Glutamatergic neuron (in vitro differentiated cells): ENCODE measurements at places on chromosomes 6 and 20. TPM values are rescaled to one million over a fixed set of nuclear protein-coding genes. Genes with fewer than 3 reads are reported as not detected.

GRCh38 chr6:4936681-4937041 lies 67.2 kb downstream of the RPP40 start:
- no peak for DNase-seq

DNA sequence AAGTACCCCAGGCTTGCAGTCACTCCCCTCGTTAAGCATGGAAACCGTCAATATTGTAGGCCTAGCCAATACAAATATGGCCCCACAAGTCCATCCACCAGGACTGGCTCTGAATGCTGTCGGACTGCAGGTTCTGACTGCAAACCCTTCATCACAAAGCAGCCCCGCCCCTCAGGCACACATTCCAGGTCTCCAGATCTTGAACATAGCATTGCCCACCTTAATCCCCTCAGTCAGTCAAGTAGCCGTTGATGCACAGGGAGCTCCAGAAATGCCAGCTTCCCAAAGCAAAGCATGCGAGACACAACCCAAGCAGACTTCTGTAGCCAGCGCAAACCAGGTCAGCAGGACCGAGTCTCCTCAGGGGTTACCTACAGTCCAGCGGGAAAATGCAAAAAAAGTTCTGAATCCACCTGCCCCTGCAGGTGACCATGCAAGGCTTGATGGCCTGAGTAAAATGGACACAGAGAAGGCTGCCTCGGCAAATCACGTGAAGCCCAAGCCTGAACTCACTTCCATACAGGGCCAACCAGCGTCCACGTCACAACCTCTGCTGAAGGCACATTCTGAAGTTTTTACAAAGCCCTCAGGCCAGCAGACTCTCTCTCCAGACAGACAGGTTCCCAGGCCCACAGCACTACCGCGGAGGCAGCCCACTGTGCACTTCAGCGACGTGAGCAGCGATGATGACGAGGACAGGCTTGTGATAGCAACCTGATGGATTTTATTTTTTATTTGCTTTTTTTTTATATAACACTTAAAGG lies 126.2 kb upstream of the EDN1 start:
- DNase-seq = no peak

DNA sequence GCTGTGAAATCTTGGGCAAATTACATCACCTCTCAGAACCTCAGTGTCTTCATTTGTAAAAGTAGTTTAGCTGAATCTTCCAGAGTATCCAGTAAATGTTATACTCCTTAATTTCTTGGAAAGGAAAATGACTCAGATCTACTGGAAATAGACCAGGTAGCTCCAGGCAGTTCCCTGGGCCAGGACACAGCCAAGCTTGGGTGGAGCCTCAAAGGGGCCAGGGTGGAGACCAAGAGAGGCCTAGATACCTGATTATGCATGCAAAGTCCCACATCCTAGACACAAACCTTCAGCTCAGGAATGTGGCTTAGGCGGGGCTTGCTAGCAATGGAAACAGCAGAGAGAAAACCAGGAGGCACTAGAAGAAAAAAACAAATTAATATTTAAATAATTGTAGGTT lies 272.8 kb downstream of the MAFB start:
- no peak for DNase-seq

GRCh38 chr6:49730251-49730650 lies 13.9 kb downstream of the CRISP3 start:
- DNase-seq = no peak

GRCh38 chr6:8269872-8270454 lies 165.4 kb downstream of the SLC35B3 start:
- DNase-seq = no peak

The CPXM1 gene
- total RNA-seq = 28.1 TPM

The B3GALT4 gene
- total RNA-seq = 8.6 TPM

The SIRPD gene
- not detected for total RNA-seq

The FAM162B gene
- not detected for total RNA-seq
